ENCODE measurements at places on chromosomes 13 and 19. TPM values are rescaled to one million over a fixed set of nuclear protein-coding genes. Genes with fewer than 3 reads are reported as not detected.

DNA sequence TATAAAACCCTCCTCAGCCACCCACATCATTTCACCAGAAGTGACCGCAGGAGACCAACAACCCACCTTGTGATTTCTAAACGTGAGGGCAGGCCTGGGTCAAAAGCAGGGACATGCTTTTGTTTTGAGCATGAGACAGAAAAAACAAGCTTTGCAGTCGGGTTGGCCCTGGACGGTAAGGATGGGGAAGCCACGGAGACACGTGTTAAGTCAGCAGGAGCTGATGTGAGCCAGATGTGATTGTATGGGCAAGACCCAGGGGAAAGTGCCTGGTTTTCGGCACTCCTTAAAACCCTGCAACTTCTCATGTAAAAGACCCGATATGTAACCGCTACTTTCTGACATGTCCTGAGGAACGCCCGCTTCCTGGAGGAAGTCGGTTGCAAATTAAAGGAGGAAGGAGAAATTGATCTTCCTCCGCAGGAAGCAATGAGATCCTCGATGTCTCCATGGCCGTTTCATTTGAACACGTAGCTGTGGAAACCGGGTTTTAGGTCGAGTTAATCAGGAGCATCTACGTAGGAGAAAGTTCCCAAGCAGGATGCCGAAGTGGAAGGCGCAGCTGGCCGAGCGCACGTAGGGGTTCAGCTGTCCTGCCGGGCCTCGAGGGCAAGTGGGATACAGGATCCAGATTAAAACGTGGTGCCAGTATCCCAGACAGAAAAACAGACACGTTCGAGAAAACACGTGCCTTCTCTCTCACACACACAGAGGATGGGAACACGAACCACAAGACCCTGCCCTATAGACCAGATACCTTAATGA is 40.5 kb upstream of the POMP start:
- DNase-seq: no peak

Gene GPALPP1
- 16.8 TPM for polyA plus RNA-seq

DNA sequence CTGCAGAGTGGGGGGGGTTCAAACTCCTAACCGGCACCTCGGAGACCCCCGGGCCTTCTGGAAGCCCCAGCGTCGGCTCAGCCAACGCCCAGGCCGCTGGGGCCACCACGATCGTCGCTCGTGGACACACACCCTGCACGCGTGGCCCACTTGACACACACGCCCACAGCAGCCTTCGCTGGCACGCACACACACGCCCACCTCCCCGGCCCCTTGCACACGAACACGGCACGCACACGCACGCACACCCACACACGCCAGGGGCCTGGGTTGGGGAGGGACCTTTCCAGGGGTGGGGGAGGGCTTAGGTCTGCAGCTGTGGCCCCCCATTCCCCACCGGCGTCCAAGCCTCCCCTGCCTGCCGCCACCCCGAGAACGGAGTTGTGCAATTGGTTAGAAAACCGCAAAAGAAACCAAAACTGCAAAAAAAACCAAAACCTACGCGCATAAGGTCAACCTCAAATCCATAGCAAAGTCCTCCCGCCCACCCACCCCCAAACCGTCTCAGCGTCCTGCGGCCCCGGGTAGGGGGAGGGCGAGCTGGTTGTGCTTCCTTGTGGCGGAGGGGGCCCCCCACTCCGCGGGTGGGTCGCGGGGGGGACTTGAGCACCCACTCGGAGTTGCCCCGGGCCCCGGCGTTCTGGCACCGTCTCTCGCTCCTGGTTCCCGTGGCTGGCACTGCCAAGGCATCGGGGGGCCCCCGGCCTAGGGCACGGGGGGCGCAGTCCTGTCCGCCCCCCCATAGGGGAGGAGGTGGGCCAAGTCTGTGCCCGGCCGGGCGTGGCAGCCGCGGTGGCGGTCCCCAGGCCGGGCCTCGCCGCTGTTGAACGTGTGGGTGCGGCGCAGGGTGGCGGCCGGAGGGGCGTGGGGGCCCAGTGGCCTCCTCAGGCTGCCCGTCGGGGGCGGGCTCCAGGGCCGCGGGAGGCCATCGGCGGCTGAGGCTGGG is 3.3 kb upstream of the LRG1 start:
- DNase-seq: no peak

Gene CYP2A6
- polyA plus RNA-seq: 0.25 TPM

Gene OR7A5
- polyA plus RNA-seq: not detected

Gene SIGLEC9
- not detected for polyA plus RNA-seq

DNA sequence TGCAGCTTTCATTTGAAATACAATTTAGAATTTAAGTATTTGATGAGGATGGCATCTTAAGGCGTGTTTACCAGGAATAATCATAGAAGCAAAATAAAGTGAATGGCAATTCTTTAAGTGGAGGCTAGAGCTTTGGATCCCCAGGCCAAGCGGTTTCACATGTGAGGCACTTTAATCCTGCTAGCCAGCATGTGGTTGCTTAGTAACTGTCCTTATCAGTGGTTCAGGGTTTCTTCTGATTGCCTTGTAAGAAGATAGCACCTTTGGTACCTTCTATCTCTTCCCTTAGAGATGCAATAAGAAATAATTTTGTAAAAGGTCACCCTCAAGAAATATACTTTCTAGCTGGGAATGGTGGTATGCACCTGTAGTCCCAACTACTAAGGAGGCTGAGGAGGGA is 38.9 kb upstream of the SERP2 start:
- peak; percentile 52 for DNase-seq

Gene KLF1
- polyA plus RNA-seq: 1.4 TPM

GRCh38 chr13:113654175-113654560 is 3.8 kb downstream of the ATP4B start:
- no peak for DNase-seq

DNA sequence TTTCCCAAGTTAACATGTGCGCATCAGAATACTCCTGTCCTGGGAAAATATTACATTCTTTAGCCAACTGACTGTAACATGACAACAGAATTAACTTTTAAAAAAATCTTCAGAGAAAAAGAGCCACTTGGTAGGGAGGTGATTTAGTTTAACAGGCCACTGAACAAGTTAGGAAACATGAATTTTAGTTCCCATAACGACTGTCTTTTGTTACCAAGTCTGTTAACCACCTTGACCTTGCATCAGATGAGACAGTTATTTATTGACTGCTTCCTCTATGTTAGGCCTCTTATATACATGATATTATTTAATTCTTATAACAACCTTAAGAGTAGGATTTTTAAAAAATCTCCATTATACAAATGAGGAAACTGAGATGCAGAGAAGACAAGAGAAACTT is 268.6 kb downstream of the NDFIP2 start:
- DNase-seq: no peak

Gene SIGLECL1
- not detected for polyA plus RNA-seq

GRCh38 chr13:109422161-109422560 is 364.2 kb downstream of the IRS2 start:
- no peak for DNase-seq

GRCh38 chr19:5052515-5052914 is 83.6 kb downstream of the KDM4B start:
- no peak for DNase-seq

DNA sequence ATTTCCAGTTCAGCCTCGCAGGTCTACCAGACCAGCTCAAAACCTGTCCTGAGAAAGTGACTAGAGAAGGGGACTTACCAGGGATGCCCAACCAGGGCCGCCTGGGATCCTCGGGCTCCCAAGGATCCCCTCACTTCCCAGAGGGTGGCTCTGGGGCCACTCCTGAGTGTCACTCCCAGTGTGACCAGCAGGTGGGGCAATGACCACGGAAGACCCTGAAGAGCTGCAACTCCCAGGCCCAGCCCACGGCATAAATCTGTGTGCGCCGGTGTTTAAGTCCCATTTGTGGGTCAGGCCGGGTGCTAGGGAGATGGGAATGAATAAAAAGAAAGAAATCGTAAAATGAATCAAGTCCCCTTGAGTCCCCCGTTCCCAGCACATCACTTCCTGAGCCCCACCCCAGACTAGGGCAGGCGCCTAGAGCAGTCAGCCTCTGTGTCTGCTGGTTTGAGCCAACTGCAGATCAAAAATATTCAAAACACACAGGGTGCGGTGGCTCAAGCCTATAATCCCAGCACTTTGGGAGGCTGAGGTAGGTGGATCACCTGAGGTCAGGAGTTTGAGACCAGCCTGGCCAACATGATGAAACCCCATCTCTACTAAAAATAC is 10.7 kb downstream of the PTGIR start:
- DNase-seq: peak; percentile 87

- DNase-seq: no peak
Observed at GRCh38 chr19:11279505-11280236, 16.3 kb upstream of the TSPAN16 start.

Gene RFPL4AL1
- not detected for polyA plus RNA-seq

Gene SULT2A1
- polyA plus RNA-seq: 0.09 TPM

DNA sequence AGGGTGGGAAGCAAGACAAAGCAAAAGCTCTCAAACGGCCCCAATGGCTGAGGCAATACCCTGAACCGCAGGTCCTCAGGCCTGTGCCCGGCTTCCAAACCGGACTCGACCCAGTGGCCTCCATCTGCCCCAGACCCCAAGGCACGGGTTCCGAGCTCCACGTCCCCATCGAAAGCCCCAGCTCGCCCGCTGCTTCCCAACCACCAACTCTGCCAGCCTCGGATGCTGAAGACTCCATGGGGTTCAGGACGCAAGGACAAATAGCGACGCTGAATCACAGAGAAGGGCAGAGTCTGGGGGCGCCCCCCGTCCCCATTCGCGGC is 559 bp downstream of the POLR2E start:
- no peak for DNase-seq

GRCh38 chr19:19256072-19256969 is 16.8 kb downstream of the TM6SF2 start:
- DNase-seq: no peak

DNA sequence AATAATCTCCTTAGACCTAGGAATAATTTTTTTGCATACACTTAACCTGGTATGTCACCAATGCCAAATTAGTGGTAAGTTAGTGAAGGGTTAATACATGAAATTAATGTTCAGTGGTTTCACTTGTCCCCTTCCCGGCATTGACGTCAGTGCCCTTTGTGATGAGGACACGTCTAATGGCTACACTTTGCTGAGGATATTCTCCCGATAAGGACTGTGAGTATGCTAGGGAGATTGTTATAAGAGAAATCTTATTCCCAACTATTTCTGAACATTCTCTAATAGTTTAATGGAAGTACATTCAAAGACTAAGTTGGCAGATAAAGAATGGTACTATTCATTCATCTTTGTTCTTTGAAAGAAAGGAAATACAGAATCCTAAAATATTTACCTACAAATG is 102.4 kb downstream of the TNFRSF19 start:
- DNase-seq: peak; percentile 54

DNA sequence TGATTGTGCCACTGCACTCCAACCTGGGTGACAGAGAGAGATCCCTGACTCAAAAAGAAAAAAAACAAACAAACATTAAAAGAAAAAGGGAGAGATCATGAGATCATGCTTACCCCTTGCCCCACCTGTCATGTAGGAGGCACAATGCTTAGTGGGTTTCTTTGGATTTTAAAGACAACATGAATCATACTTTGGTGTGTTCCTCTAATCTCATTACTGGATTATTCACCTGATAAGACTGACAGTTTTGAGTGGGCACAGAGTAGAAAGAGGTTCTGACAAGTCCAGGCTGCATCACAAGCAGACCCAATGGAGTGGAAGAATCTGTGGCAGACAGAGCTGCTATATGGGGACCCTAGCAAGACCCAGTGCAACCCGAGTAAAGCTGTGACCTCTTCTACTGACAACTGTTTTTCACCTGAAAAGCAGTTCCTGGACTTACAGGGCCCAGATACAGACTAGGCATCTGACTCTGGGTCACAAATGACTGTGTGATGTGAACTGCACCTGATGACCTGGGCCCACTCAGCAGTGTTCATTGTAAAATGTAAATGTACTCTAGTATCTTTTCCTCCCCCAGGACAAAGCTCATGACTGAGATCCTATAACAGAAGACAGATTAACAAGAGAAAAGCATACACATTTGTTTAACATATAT is 28.9 kb upstream of the USP12 start:
- no peak for DNase-seq

Gene PINLYP
- polyA plus RNA-seq: 8.7 TPM

GRCh38 chr19:55711719-55712118 is 26.5 kb downstream of the NLRP9 start:
- no peak for DNase-seq

DNA sequence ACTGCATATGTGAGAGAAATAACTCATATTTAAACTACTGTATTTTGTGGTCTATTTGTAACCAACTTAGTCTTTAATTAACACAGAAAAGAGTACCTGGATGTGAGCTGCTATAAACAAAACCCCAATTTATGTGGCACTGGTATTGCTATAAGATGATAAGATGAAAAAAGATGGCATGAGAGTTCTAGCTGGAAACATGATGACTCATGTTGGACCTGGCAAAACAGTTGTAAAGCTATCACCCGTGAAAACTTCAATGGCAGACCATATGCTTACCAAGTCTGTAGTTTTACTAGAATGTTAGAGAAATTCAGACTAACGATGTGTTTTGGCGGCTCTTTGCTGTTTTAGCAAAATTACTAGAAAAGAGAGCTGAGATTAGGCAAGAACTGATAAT is 69.6 kb upstream of the PCDH9 start:
- no peak for DNase-seq

Gene GGN
- polyA plus RNA-seq: 3.4 TPM

GRCh38 chr19:46860846-46861690 is at the start of gene ARHGAP35:
Gene ARHGAP35, plus strand, starts transcription at chr19:46860997. Its CDS starts 57,679 bp downstream, at chr19:46918676.
- no peak for DNase-seq

DNA sequence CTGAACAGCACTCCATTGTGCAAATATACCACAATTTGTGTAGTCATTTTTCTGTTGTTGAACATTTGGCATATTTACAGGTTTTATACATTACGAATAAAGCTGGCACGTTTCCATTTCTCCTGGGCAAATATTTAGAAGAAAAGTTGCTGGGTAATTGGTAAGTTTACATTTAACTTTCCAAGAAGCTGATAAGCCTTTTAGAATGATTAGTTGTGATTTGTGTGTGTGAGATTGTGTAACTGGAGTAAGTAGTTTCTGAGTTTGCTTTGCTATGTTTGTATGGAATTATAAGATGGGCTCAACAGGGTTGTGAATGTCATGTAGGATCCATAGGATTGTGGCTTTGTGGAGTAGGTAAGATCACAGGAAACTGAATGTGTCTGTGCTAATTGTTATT is 1.6 kb upstream of the ZNF529 start:
- DNase-seq: no peak

Gene IGFL1
- not detected for polyA plus RNA-seq

Gene TEX26
- not detected for polyA plus RNA-seq

- no peak for DNase-seq
Observed at GRCh38 chr19:10730932-10731331, 13.1 kb downstream of the DNM2 start.

Gene ZNF844
- polyA plus RNA-seq: 9.1 TPM

GRCh38 chr19:47644743-47645482 is 36.0 kb downstream of the BICRA start:
- DNase-seq: no peak

- DNase-seq: no peak
Observed at GRCh38 chr19:33766623-33767022, 30.0 kb upstream of the KCTD15 start.

Gene MYBPC2
- polyA plus RNA-seq: 0.30 TPM

Gene IZUMO4
- polyA plus RNA-seq: 4.9 TPM

DNA sequence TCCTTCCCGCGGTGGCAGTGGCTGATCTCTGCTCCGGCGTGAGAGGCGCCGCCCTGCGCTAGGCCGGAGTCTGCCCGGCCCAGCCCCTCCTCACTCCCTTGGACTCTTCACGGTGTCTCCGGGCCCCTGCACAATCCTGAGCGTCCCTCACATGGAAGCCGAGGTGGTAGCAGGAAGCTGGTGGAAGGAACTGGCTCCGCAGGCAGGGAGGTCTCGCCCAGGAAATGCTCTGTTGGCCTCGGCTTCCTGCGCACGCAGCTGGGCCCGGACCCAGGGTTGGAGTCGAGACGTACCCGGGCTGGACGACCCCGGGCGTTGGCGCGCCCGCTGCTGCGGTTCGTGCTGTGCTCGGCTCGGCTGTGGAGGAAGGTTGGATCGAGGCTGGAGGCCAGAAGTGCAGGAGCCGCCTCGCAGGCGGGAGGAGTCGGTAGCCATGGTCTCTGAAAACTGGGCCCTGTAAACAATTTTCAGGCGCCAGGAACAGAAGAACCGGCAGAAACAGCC is 46.3 kb downstream of the ZNF724 start:
- DNase-seq: no peak
